Activated naive CD4-positive, alpha-beta T cell treated with anti-CD3 and anti-CD28 coated beads for 36 hours (primary cell): ENCODE measurements at places on chromosomes 2 and 18. TPM values are rescaled to one million over a fixed set of nuclear protein-coding genes. Genes with fewer than 3 reads are reported as not detected.

GRCh38 chr2:109084341-109084740, 44.7 kb upstream of the SH3RF3 start:
- no peak overlapping the region for H3K27ac ChIP-seq
- no peak for DNase-seq
- H3K27me3 ChIP-seq: no peaks in the 10 kb centered on the region
- no peak overlapping the region for H3K4me3 ChIP-seq

- no peak overlapping the region for H3K4me3 ChIP-seq
- H3K27me3 ChIP-seq: no peaks in the 10 kb centered on the region
Observed at GRCh38 chr2:43526994-43527393, 68.8 kb downstream of the THADA start.

GRCh38 chr2:182435754-182436153, 8.9 kb upstream of the PDE1A start:
- no peaks in the 10 kb centered on the region for H3K4me1 ChIP-seq
- H3K36me3 ChIP-seq: no peaks in the 10 kb centered on the region
- no peak overlapping the region for H3K4me3 ChIP-seq
- no peaks in the 10 kb centered on the region for H3K27me3 ChIP-seq
- no peak overlapping the region for H3K27ac ChIP-seq

MC2R gene
- total RNA-seq: not detected

DNA sequence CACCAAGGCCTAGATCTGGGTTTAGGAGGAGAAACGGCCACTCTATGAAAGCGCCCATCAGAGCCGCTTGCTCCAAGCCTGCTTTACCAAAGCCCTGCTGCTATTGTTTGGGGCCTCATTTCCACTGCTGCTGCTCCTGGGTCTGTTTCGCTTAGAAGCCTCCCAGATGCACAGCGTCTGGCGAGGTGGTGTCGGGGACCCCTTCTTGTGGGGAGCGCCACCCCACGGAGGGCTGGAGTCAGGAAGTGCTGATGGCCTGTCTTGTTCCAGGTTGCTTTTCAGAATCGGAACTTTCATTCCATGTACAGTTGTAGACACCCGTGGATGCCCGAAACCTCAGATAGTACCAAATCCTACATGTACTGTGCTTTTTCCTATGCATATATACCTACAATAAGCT, 204.9 kb upstream of the TWIST2 start:
- H3K36me3 ChIP-seq: no peaks in the 10 kb centered on the region
- H3K4me3 ChIP-seq: no peak overlapping the region
- H3K27ac ChIP-seq: no peak overlapping the region
- peaks cover 1% of the 10 kb centered on the region for H3K27me3 ChIP-seq
- peaks cover 12% of the 10 kb centered on the region for H3K4me1 ChIP-seq
- no peak for DNase-seq

DNA sequence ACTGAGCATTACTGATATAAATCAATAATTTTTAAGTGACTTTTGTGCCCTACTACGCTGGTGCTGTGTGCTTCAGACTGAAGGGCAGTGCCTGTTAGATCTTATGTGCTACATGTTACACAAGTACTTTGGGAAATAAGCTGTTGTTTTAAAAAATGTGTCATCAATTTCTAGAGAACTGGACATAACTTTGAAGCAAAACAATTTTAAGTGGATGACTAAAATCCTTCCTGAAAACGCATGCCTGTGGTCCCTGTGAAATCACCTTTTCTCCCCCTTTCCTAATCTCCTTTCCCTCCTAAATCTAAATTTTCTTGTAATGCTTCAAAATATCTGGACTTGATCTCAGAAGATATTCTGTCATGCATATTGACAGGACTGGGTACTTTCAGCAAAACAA, 7.1 kb upstream of the IL1RL1 start:
- DNase-seq: no peak
- no peaks in the 10 kb centered on the region for H3K36me3 ChIP-seq
- H3K4me1 ChIP-seq: peaks cover 35% of the 10 kb centered on the region
- no peak overlapping the region for H3K4me3 ChIP-seq
- peaks cover 4% of the 10 kb centered on the region for H3K27me3 ChIP-seq

GAL3ST2 gene
- not detected for total RNA-seq

GRCh38 chr18:42047721-42048120, 92.7 kb downstream of the PIK3C3 start:
- H3K27ac ChIP-seq: no peak overlapping the region
- no peak for DNase-seq
- no peaks in the 10 kb centered on the region for H3K27me3 ChIP-seq

DNA sequence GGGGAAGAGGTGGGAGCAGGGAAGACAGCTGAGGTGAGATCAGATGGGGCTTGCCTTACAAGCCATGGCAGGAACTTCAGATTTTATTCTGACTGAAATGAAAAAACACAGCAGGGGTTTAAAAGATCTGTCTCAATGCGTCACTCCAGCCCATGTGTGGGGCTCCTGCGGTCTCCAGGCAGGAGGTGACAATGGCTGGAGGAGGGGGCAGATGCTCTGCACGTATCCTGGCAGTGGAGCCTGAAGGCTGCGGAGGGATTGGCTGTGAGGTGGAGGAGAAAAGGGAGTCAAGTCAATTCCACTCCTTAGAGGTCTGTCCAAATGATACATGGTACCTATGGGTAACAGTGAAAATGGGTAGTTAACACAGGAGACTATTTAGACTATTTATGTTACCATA, 40.5 kb upstream of the KIDINS220 start:
- no peak overlapping the region for H3K27ac ChIP-seq
- no peaks in the 10 kb centered on the region for H3K4me1 ChIP-seq
- DNase-seq: no peak
- H3K36me3 ChIP-seq: no peaks in the 10 kb centered on the region
- H3K4me3 ChIP-seq: no peak overlapping the region

- H3K36me3 ChIP-seq: peaks cover 30% of the 10 kb centered on the region
- H3K27me3 ChIP-seq: no peaks in the 10 kb centered on the region
- DNase-seq: no peak
- no peak overlapping the region for H3K27ac ChIP-seq
- no peaks in the 10 kb centered on the region for H3K4me1 ChIP-seq
- no peak overlapping the region for H3K4me3 ChIP-seq
Observed at GRCh38 chr2:121351521-121352318, 66.7 kb upstream of the TFCP2L1 start.

DNA sequence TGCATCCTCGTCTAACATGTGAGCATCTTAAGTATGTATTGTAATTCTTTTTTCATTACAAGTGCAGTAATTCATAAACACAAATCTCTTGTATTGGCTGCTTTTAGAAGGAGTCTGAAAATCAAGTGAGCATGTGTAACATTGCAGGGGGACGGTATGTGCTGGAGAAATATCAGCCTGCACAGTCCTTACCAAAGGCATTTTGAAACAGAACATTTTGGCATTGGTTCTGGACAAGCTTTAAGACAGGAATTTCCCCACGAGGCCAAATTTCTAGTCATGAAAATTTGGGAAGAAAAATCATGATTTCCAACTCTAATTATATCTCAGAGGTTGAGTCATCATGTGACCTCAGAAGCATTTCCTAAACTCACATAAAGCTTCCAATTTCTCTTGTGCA, 24.7 kb upstream of the NRP2 start:
- no peaks in the 10 kb centered on the region for H3K36me3 ChIP-seq
- H3K4me1 ChIP-seq: peaks cover 18% of the 10 kb centered on the region
- H3K27me3 ChIP-seq: no peaks in the 10 kb centered on the region
- H3K4me3 ChIP-seq: no peak overlapping the region
- no peak for DNase-seq
